ENCODE measurements at places on chromosomes 12 and 14.

DNA sequence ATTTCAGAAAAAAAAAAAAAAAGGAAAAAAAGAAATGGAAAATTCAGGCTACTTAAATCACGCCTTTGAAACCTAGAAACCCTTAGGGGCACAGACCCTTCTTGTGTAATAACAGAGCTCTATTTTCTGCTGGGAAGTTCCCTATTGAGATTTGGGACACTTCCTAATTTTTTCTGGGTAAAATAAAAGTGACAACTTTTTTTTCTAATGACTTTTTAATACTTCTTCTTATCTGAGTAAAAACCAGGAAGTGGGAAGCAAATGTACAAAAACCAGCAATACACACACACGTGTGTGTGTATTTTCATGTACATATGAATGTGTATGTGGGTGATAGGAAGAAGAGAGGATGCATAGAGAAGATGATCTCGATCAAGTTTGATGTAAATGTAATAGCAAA lies 35.8 kb downstream of the ETV6 start:
- no peak for DNase-seq

DNA sequence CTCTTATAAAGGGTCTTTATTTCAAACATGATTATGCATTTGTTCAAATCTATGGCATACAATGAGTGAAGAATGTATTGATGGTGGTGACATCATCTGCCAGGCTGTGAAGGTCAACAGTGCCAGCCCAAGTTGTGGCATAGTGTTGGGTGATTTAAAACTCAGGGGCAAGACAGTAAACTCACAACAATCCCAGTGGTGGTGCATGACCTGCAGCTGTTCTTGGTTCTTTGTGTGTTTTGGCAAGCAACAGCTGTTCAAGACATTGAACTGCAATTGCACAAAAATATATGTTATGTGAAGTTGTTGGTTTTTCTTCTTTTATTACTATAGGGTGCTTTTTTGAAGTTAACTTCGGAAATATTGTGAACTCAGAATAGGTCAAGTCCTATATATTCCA lies 851.6 kb downstream of the NRXN3 start:
- no peak for DNase-seq

DNA sequence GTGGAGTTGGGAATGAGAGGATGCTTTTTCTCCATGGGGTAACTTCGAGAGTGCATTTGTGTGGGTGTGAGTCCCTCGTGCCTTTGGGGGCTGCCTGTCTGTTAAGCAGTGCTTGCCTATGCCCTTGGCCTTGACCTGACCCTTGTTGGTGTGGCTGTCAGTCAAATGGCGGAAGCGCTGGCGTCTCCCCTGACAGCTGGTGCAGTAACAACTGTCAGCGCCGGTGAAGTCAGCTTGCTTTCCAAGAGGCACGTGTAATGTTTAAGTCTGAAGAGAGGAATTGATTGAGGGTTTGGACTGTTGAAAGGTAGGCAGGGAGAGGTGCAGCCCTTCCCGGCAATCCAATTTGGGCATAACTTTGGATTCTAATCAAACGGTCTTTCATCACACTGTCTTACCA lies 211.3 kb downstream of the AACS start:
- no peak for DNase-seq

DNA sequence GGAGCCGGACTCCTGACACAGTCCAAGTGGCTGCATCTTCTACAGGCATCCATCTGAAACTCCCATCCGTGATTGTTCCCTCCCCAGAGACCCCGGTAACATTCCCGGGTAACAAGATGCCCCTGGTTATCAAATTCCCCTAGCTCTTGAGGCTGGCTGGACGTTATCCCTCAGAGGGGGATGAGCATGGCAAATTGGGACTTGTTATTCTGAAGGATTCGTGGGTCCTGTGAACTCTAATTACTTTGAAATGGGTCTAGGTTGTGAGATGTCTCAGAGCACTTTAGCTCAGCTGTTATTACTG lies 642 bp upstream of the PAN2 start:
- DNase-seq = no peak

- no peak for DNase-seq
Measured at GRCh38 chr12:15411842-15412241, 89.5 kb downstream of the PTPRO start.

- DNase-seq = no peak
Measured at GRCh38 chr12:23648546-23648945, 300.9 kb downstream of the SOX5 start.

GRCh38 chr12:66118240-66118891 lies 12.2 kb downstream of the LLPH start:
- DNase-seq = no peak

GRCh38 chr12:69030321-69030720 lies 97.3 kb upstream of the CPM start:
- DNase-seq = no peak

DNA sequence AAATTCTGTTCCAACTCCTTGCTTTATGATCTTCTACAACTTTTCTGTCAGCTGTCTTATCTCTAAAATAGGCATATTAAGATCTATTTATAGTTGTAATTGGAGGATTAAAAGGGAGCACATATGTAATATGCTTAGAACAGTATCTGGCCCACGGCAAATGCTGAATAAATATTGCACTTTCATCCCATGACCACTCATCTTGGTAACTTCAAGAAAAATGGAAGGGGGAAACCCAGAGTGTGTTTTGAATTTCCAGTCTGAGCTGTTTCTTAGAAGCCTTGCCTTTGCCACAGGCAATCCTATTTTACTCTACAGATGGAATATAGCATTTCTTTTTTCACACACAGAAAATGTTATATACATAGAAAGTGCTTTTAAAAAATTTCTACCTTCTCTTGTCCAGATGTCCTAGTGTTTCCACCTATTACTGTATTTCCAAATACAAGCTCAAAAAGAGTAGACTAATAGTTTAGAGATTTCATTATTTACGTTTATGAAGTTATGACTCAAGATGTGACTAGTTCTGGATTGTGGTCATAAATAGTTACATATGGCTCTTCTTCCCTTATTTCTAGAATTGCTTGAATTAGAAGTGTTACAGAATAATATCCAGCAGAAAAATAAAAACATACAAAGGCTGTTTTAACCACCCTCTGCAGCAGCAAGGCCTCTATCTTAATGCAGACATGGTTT lies 6.2 kb upstream of the STXBP6 start:
- no peak for DNase-seq

GRCh38 chr12:92928421-92928961 lies 604 bp downstream of the EEA1 start:
- peak; percentile 47 for DNase-seq

GRCh38 chr14:36666416-36667206 lies 5.0 kb downstream of the PAX9 start:
- no peak for DNase-seq

DNA sequence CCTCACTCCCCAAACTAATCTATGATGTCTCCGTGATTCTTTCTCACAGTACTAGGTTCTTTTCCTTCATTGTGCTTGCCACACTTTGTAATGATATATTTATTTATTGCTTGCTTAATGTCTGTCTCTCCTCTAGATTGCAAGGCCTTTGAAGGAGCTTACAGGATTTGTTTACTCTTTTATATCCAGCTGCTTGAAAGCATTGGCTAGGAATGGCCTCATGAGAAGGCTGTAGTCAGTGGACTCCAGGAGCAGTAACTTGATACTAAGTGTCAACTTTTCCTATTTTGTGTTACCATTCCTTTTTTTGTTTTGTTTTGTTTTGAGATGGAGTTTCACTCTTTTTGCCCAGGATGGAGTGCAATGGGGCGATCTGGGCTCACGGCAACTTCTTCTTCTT lies 7.3 kb upstream of the FAM234B start:
- DNase-seq = no peak

DNA sequence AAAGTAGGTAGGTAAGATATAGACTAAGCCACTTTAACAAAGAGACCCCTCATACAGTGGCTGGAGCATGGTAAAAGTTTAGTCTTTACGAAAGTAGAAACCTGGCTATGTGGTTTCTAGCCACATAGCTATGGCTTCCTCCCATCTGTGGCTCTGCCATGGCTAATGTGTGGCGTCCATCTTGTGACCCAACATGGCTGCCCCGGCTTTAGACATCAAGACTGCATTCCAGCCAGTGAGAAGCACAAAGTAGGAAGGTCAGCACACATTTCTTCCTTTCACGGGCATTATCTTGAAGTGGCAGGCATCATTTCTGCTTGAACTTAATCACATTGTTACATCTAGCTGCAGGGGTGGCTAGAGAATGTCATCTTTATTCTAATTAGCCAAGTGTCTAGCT lies 148.3 kb downstream of the TBX5 start:
- DNase-seq = no peak

- no peak for DNase-seq
Measured at GRCh38 chr14:36398463-36399291, 78.2 kb upstream of the MBIP start.

DNA sequence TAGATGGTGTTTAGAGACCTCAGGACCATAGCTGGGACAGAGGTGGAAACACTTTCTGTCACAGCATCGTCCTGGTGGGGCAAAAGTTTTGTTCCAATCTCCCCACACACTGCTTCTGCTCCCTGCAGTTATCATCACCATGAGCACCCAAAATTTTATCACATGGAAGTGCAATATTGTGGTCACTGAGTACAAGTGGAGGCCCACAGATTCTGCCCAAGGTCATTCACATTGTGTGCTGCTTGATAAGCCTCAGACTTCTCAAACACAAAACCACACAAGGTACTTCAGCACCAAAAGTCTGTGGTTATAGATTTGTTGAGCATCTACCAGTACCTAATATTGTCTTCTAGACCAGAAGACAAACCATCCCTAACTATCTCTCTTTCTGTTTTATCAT lies 554 bp upstream of the KRT77 start:
- DNase-seq = no peak

DNA sequence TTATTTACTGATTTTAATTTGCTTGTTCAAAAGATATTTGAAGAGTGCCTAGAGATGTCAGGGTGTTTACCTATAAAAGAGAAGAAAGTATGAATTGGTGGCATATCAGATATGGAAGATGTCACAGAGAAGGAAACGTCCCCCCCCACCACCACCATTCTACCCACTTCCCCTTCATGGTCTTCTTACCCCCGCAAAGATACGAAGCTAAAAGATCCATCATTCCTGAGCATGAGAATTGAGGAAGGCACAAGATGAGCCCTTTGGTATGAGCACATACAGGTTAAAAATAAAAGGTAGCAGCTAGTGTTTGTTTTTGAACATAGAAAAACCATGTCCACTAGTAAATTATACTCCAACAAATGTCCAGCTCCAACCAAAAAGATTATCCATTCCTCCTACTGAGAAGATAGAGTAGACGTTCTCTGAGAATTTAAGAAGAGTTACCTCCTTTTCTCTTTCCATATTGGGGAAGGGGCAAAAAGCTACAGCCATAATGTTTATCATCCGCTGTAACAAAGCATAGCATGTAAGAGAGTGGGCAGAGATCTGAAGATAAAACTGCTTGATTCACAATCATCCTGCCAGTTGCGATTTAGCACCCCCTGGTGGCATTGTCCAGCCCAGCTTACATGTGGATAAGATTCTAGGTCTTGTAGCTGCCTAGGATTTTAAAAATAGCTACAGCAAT lies 29.1 kb downstream of the NFYB start:
- peak; percentile 88 for DNase-seq

DNA sequence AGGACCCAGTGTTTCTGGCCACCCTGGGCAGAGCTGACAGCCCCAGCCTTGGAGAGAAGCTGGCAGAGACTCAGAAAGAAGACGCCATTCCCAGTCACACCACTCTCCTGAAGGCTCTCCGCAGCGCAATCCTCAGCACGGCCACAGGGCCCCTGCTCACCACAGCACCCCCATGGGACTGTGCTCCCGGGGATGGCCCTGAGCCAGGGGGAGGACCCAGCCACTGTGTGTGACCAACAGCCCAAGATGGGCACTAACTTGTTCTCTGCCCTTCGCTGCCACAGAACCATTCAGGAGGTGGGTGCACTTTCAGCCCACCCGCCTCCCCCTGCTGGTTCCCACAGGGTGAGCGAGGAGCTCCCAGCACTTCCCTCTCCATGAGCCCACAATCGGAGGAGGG lies 57.1 kb downstream of the CCNK start:
- no peak for DNase-seq

GRCh38 chr12:68792952-68793351 lies 15.0 kb upstream of the MDM2 start:
- DNase-seq = no peak

GRCh38 chr12:12620730-12621315 lies 9.1 kb downstream of the CREBL2 start:
- no peak for DNase-seq

GRCh38 chr12:26461776-26462175 lies 266.4 kb downstream of the SSPN start:
- no peak for DNase-seq

GRCh38 chr12:103518899-103519298 lies 23.1 kb upstream of the C12orf42 start:
- no peak for DNase-seq

DNA sequence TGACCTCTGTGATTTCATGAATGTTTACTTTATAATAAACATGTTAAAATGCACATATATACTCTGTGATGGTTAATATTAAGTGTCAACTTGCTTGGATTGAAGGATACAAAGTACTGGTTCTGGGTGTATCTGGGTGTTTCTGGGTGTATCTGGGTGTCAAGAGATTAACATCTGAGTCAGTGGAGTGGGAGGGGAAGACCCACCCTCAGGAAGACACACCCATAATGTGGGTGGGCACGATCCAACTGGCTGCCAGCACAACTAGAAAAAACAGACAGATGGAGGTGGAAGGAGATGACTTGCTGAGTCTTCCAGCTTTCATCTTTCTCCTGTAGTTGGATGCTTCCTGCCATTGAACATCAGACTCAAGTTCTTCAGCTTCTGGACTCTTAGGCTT lies 11.9 kb downstream of the NUP37 start:
- no peak for DNase-seq

GRCh38 chr14:93972618-93973205 lies 3.7 kb downstream of the ASB2 start:
- DNase-seq = no peak

GRCh38 chr12:49667325-49668090 lies 39.7 kb downstream of the FMNL3 start:
- DNase-seq = no peak

- peak; percentile 31 for DNase-seq
Measured at GRCh38 chr12:95739561-95740313, 50.8 kb downstream of the NTN4 start.
